ENCODE measurements at places on chromosomes 1 and 21. TPM values are rescaled to one million over a fixed set of nuclear protein-coding genes. Genes with fewer than 3 reads are reported as not detected.

The RPL22 gene
- 185 TPM for total RNA-seq

GRCh38 chr1:99979091-99979490, 9.3 kb downstream of the SLC35A3 start:
- DNase-seq = no peak

DNA sequence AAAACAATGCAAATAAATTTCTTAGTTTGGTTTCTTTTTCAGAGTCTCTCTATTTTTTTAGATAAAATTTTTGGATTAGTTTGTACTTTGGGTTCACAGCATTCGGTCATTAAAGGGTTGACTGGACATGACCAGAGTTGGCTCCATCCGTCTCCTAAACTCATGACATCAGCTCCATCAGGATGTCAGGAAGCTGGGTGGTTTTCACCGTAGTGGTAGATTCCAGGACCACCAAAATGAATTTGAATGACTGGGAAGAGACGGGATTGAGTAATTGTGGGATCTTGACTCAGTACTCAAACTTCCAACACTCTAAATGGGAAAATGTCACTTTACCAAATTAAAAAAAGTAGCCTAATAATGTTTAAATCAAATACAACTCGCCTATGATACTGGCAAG, 279.2 kb upstream of the DUSP10 start:
- no peak for DNase-seq

GRCh38 chr1:2251786-2252185, 23.7 kb downstream of the SKI start:
- no peak for DNase-seq

Measured in omental fat pad (tissue), 4 donors.